ENCODE measurements at places on chromosomes 7 and 10. TPM values are rescaled to one million over a fixed set of nuclear protein-coding genes. Genes with fewer than 3 reads are reported as not detected.
A peak's percentile ranks its signal among the peaks of the same experiment; 100 is the strongest.

DNA sequence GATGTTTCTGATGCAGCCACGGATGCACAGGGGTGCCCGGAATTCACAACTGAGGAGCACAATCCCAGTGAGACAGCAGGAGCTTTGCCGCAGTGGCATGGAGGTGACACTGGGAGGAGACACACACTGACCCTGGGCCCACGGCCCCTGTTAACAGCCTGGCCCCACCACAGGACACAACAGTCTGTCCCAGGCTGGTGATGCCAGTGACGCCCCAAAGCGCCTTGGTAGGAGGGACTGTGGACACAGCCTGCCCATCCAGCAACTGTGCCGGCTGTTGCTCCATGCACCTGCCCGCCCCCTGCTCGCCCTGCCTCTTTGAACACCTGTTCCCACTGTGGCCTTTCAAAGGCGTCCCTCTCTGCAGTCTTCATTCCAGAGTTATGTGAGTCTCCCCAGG, 49.8 kb downstream of the KLF6 start:
- H3K27ac ChIP-seq: no peak overlapping the region
- peaks cover 2% of the 10 kb centered on the region for H3K4me1 ChIP-seq
- no peaks in the 10 kb centered on the region for H3K36me3 ChIP-seq
- H3K4me3 ChIP-seq: no peak overlapping the region
- peak; percentile 82 for DNase-seq

GRCh38 chr10:114914560-114914959, 23.4 kb upstream of the TRUB1 start:
- H3K27ac ChIP-seq: no peak overlapping the region
- no peaks in the 10 kb centered on the region for H3K27me3 ChIP-seq
- H3K4me1 ChIP-seq: no peaks in the 10 kb centered on the region

DNA sequence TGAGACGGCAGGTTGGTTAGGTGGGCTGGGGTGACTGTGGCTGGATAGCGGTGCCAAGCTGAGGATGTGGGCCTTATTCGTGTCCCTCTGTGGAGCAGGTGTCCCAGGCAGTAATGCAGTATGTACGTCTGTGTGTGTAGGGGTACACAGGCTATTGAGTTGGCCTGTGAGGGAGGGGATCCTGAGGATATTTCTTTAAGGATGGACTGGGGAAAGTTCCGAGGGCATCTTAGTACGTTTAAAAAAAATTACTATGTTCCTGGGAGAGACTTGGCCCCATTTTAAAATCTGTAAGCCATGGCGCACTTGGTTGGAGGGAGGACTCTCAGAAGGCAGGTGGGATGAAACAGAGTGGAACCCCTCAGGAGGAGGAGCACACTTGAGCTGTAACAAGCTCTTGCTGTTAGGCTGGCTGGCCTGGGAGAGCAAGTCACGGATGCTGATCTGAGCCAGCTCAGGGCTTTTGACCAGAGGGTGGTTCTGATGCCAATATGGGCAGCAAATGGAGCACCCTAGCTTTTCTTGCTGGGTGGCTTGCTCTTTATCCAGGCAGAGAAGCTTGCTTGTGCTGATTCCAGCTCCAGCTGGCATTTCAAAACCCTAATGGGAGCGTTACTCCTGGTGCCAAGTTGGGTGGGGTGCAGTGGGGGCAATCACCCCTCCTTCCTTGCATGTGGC, 765 bp downstream of the WBP1L start:
- H3K27me3 ChIP-seq: no peaks in the 10 kb centered on the region
- H3K4me1 ChIP-seq: no peaks in the 10 kb centered on the region
- peak; percentile 61 for DNase-seq
- H3K27ac ChIP-seq: no peak overlapping the region
- peak overlapping the region; percentile 99 for H3K4me3 ChIP-seq
- no peaks in the 10 kb centered on the region for H3K36me3 ChIP-seq

DNA sequence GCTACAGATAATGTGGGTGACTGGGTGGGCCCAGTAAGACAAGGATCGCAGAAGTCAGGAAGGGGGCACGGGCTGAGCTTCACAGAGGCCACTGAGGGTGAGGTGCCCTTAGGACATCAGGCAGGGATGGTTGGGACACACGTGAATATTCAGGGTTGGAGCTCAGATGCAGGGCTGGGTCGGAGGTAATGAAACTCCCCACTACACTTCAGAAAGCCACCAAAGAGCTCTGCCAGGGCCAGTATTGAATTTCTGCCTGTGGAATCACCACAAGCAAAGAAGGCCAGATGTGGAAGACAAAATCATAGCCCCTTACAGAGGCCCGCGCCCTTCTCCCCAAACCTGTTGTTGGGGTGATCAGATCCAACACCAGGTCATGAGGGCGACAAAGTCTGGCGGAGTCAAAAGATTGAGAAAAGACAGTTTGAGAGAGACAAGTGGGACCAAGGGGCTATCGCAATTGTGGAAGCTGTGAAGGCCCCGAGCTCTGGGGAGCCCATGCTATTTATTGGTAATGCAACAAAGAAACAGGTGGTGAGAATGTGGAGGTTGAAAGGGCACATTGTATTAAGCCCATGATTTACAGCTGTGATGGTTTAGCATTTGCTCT, 42.4 kb downstream of the STRA8 start:
- H3K27ac ChIP-seq: no peak overlapping the region
- no peaks in the 10 kb centered on the region for H3K36me3 ChIP-seq
- no peaks in the 10 kb centered on the region for H3K4me1 ChIP-seq
- H3K4me3 ChIP-seq: no peak overlapping the region
- DNase-seq: peak; percentile 22

DNA sequence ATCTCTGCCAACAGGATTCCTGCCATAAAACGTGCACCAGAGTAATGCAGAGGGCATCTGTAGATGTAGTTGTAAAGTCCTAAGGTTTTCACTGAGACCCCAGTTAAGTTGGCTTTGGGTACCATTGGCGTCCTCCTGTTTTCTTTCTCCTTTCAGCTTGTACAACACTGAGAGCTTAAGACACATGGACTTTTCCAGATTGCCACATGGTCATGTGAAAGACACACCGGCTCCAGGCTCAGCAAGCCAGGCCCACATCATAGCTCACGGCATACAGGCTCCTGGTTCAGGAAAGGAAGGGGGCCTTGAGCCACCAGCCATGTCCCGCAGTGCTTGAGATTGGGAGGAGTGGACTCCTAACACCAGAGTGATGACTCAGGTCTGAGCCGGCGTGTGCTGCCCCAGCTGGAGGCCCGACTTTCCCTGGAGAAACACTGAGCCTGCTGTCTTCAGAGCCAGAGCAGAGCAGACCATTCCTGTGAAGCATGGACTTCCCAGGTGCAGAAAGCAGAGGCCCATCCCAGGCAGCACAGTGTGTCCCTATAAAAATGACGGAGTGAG, 252.7 kb downstream of the PRPF18 start:
- H3K4me1 ChIP-seq: no peaks in the 10 kb centered on the region
- DNase-seq: peak; percentile 75

GRCh38 chr7:115965796-115966475, 64.6 kb downstream of the TFEC start:
- H3K4me1 ChIP-seq: no peaks in the 10 kb centered on the region
- no peak for DNase-seq
- no peaks in the 10 kb centered on the region for H3K27me3 ChIP-seq
- no peak overlapping the region for H3K27ac ChIP-seq
- no peak overlapping the region for H3K4me3 ChIP-seq

DNA sequence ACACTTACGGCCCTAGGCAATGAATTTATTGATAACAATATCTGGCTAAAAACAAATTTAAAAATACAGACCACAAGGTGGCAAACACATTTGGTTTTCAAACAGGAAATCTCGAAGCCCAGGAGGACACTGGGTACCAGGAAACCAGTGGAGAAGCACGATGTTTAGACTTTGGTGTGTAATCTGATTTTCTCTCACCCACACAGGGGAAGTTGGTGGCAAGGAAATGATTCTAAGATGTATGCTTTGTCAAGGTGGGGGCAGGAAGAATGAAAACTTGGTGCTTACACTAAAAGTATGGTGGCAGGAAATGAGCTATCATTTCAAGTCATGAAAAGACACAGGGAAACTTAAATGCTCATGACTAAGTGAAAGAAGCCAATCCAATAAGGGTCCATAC, 113.2 kb upstream of the ANKRD1 start:
- no peak for DNase-seq
- H3K36me3 ChIP-seq: no peaks in the 10 kb centered on the region
- H3K27me3 ChIP-seq: no peaks in the 10 kb centered on the region
- H3K4me3 ChIP-seq: no peak overlapping the region
- no peaks in the 10 kb centered on the region for H3K4me1 ChIP-seq

Gene ECHS1
- total RNA-seq: 92.3 TPM

GRCh38 chr7:36795451-36796021, 71.2 kb upstream of the AOAH start:
- no peaks in the 10 kb centered on the region for H3K27me3 ChIP-seq

DNA sequence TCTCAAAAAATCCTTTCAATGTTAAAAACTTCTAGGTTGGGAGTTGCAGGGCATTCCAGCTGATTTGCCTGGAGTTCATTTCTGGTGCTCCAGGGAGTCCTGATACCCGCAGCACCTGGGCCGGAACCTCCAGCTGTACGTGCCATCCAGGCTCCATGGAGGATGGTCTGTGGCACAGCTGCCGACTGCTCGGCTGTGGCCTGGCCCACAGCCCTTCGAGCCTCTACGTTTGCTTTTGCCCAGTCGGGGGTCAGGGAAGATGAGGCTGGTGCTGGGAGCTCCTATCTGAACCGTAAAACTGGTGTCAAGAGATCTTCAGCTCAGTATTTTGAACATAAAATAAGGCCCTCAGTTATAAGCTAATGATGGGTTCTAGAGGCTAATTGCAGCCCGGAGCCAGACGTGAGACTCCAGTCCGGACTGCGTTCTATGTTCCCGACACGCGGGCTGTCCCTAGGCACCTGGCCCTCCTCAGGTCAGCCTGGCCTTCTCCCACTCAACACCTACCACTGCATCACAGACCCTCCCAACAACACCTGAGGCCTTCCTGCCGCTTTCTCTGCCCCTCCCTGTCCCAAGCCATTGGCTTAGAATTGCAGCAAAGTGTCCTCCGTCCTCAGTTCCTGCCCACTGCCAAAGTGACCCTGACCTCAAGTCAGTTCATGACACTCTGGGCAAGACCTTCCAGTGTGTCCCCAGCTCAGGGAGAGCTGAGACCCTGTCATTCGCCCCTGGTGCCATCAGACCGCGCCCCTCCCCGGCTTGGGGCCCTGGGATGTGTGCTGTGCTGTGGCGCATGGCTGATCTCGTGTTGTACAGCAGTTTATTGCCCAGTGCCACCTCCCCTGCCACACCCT, 64.2 kb upstream of the DNAJB6 start:
- peak; percentile 54 for DNase-seq
- H3K4me3 ChIP-seq: no peak overlapping the region
- H3K27me3 ChIP-seq: no peaks in the 10 kb centered on the region
- peaks cover 5% of the 10 kb centered on the region for H3K4me1 ChIP-seq
- H3K36me3 ChIP-seq: peaks cover 32% of the 10 kb centered on the region

Gene IRF5
- total RNA-seq: 0.53 TPM

DNA sequence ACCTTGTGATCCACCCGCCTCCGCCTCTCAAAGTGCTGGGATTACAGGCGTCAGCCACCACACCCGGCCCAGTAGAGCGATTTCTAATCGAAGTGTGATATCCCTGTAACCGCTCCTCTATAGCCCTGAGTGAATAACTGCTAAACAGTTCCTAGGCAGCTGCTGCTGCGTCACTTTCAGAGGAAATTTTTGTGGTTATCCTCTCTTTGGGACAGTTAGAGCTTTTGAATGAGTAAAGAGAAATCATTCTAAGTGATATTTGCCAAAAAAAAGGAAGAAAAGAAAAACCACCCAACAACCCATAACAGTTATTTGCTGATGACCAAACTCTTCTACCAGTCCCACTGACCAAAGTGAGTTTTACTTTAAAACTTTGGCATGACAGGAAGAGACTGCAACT, 59.9 kb downstream of the MKX start:
- DNase-seq: no peak
- H3K4me1 ChIP-seq: no peaks in the 10 kb centered on the region
- H3K36me3 ChIP-seq: no peaks in the 10 kb centered on the region
- H3K27ac ChIP-seq: no peak overlapping the region
- H3K4me3 ChIP-seq: no peak overlapping the region

DNA sequence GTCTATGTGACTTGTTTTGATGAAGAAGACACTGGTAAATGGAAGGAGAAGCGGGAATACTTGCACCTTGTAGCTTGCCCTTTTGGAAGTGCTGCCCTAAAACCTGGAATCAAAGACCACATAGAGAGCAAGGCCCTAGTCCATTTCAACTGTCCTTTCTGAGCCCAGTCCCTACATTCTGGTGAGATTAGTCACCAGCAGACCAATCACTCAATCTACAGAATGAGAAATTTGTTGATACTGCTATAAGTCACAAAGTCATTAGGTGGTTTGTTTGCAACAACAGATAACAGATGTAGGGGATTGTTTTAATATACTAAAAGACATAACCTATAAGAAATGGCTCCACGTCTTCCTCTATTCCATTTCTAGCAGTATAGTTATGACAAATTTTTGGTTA, 33.6 kb downstream of the WASL start:
- peaks cover 9% of the 10 kb centered on the region for H3K36me3 ChIP-seq
- peaks cover 12% of the 10 kb centered on the region for H3K4me1 ChIP-seq
- H3K4me3 ChIP-seq: no peak overlapping the region
- DNase-seq: no peak
- no peak overlapping the region for H3K27ac ChIP-seq

Gene CHN2
- 14.9 TPM for total RNA-seq

Gene DNAH11
- total RNA-seq: 0.80 TPM

- H3K27me3 ChIP-seq: peaks cover 5% of the 10 kb centered on the region
- no peaks in the 10 kb centered on the region for H3K36me3 ChIP-seq
- no peak for DNase-seq
- H3K27ac ChIP-seq: no peak overlapping the region
Measured at GRCh38 chr10:113381416-113381815, 171.4 kb upstream of the HABP2 start.

Gene COL26A1
- 41.9 TPM for total RNA-seq

- no peak overlapping the region for H3K4me3 ChIP-seq
- H3K27ac ChIP-seq: no peak overlapping the region
- H3K36me3 ChIP-seq: no peaks in the 10 kb centered on the region
- H3K4me1 ChIP-seq: no peaks in the 10 kb centered on the region
- DNase-seq: no peak
- H3K27me3 ChIP-seq: peaks cover 21% of the 10 kb centered on the region
Measured at GRCh38 chr10:127903789-127904188, 3.1 kb upstream of the PTPRE start.

All from endodermal cell (in vitro differentiated cells).